ENCODE measurements at places on chromosomes 12 and 14. TPM values are rescaled to one million over a fixed set of nuclear protein-coding genes. Genes with fewer than 3 reads are reported as not detected.

AMHR2 gene
- not detected for total RNA-seq

NDRG2 gene
- 111 TPM for total RNA-seq

TRIM9 gene
- 7.6 TPM for total RNA-seq

BDKRB2 gene
- total RNA-seq, result 4.6 TPM

CMAS gene
- total RNA-seq, result 34.8 TPM

NRXN3 gene
- total RNA-seq, result 17.0 TPM

TRAF3 gene
- 13.8 TPM for total RNA-seq

INTS13 gene
- total RNA-seq, result 13.8 TPM

CCDC88C gene
- total RNA-seq, result 9.2 TPM

SIX4 gene
- 3.8 TPM for total RNA-seq

METTL1 gene
- 14.4 TPM for total RNA-seq

SELPLG gene
- 2.2 TPM for total RNA-seq

DNA sequence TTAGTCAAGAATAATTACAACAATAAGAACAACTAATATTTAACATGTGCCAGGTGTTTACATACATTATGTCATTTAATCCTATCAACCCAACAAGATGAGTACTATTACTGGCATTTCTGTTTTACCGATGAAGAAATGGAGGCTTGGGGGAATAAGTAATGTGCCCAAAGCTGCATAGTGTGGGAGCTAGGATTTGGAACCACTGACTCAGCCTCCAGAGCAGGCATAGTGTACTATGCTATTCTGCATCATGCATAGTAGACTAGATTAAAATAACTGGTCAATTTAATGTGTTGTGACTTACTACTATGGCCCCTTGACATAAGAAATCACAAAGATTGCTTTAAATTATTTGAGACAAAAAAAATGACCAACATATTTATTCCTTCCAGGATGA, 9.5 kb downstream of the GPR19 start:
- DNase-seq, result no peak

DNA sequence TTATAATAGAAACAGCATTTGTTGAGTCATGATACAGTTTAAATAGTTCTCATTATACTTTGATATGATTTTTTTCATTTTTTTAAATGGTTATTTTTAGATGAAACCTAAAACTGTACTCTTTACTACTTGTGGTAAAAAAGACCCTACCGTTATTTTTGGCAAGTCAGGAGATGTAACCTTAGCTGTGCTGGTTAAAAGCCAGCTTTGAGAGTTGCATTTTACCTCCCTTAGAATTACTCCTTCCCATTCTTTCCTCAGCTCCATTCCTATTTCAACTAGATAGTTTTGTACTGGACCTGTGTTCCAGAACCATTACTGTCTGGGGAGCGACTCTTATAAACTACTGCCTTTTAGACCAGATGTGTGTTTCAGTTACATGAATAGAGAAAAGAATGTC, 92.0 kb downstream of the RAD51B start:
- no peak for DNase-seq

GRCh38 chr12:3605692-3606091, 114.7 kb downstream of the PRMT8 start:
- DNase-seq, result no peak

DNA sequence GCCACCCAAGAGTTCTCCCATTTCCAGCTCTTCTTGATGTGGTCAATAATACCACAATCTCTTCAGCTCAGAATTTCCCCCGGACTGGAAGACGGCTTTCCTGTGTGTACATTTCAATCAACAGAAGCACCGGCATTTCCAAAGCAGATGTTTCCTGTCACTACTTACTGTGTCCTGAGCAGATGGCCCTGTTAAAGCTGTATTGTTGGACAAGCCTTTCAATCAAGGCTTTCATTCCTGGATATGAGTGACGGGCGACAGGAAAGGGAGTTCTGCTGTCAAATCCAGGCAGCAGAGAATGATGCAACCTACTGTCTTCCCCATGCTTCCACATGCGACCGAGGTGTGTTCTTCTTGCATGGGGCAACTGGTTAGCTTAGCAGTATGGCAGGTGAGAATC, 76.4 kb upstream of the CCDC60 start:
- DNase-seq, result no peak

DNA sequence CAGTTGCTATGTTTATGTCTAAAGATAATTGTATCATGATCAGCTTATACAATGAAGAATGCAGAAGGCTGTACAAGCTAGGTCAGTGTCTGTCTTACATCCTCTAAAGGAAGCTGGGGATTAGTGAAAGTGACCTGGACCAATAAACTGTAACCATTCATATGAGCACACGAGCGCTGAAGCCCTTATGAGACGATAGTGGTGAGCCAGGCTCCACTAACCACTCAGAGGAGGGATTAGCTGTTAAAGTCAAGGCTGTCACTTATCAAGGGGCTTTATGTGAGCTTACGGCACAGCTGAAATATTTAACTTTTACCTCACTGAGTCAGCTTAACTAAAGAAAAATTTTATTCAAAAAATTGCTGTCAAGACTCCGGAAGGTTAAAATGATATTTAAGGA, 30.3 kb downstream of the NDUFA12 start:
- DNase-seq, result no peak

GRCh38 chr14:40601063-40601462, 1005.6 kb upstream of the LRFN5 start:
- no peak for DNase-seq

GRCh38 chr14:106738075-106738474, 1211.7 kb downstream of the TMEM121 start:
- DNase-seq, result no peak

DNA sequence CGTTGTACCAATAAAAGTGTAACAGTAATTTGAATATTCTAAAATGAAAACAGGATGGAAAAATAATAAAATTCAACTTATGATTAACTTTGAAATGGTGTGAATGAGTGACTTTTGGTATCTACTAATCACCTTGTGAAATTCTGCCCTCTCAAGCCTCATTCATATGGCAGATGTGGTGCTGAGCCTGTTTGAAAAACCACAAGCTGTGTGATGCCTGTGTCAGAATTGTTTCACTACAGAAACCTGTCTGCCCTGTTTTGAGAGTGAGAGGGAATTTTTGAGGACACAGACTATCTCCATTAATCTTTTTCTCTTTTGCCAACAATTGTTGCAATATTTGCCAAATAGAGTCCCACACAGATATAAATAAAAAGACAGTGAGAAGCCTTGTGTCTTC, 3.9 kb upstream of the RNU6-7 start:
- DNase-seq, result no peak

GRCh38 chr12:22275843-22276242, 58.7 kb downstream of the ST8SIA1 start:
- DNase-seq, result peak; percentile 94

DNA sequence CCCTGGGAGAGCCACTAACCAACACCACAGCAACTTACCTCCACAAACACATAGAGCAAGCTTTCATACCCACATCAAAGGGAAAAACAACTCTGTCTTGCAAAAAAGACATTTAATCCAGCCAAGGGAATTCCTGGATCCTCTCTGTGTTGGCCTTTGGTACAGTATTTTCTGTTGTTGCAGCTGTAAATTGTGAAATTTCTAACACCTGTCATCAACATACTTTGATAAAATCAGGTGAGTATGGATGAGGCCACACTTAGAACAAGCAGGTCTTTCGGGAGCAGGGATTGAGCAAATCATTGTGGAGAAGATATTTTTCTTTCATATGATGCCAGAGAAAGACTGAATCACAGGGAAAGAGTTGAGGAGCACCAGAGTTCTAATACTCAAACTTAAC, 89.3 kb downstream of the SPTSSA start:
- DNase-seq, result no peak

DNA sequence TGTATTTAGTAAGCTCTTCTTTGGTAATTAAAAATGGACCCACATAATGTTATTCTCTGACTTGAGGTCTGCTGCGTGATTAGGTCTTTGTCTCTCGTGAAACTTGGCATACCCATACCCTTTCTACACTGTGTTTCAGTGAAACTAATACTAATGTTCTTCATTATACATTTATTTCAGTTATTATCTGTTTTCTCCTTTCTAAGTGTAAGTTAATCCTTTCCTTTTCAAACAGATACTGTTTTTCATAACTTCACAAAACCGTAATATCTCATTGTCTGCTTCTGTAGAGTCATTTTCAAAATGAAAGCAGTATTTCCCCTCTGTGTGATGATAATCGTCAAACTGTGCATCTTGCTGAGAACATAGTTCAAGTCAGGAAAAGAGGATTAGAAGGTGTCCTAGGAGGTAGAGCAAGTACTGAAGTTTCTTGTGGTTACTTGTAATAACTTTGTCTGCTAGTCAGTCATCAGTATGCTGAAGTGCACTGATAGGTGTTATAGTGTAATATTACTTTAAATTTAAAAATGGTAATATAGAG, 15.9 kb downstream of the PYROXD1 start:
- DNase-seq, result no peak

DNA sequence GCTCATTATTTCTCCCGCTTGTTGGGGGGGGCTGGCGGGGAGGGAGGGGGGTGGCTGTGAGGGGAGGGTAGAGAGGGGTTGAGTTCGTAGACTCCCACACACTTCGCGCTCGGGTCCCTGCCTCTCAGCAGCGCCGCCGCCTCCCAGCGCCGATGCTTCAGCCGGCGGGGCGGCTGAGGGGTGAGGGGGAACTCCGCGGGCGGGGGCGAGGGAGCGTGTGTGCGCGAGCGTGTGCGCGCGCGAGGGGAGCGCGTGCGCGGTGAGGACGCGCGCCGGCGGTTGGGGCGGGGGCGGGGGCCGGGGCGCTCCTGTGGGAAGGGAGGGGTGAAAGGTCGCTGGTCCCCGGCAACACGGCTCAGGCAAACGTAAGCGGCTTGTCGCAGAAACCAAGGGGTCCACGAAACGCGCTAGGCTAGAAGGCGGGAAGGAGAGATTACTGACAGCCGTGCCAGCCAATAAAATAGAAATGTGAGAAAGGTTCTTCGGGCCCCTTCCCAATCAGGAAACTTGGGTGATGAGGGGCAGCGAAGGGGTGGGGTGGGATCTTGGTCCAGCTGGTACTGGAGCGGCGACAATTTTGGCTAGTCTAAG, 343 bp upstream of the NOVA1 start:
- DNase-seq, result peak; percentile 93

DNA sequence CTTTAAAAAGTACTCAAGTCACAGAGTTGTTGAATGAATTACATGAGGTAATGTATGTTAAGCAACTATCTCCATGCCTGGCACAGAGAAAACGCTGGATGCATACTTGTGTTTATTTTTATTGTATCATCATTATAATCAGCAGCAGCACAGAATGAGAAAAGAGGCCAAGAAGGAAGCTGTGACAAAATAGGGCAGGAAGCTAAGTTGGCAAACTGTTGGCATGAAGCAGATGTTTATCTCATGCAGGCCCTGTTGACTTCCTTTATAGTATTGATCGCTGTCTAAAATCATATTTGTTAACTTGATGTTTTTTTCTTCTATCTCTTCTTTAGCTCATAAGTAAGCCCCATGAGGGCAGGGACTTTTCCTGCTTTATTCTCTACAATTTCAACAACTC, 466.6 kb downstream of the TRHDE start:
- DNase-seq, result no peak

DNA sequence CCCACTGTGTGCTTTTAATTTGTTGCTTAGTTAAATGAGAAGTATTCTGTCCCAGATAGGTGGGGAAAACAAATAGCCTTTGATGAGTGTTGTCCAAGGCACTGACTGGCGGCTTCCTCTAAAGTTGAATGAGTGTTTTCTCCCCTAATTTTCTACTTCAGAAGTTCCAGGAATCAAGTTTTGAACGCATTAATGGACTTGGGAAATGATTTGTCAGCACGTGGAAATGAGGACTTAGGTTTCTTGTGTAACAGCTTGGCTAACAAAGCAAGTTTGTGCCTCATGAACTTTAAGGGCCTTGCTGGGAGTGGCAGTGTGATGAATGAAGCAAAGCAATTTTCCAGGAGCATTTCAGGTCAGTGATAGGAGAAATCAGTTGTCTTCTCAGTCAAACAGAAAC, 56.9 kb downstream of the LIN52 start:
- DNase-seq, result no peak

GRCh38 chr12:69284131-69284530, 44.8 kb downstream of the CPSF6 start:
- DNase-seq, result peak; percentile 72

GRCh38 chr14:90288651-90289355, 32.5 kb downstream of the PSMC1 start:
- DNase-seq, result no peak

- DNase-seq, result no peak
Observed at GRCh38 chr12:15194456-15195368, 26.5 kb downstream of the RERG start.
